Activated naive CD4-positive, alpha-beta T cell (primary cell): ENCODE measurements at places on chromosomes 4 and X.
A peak's percentile ranks its signal among the peaks of the same experiment; 100 is the strongest.

DNA sequence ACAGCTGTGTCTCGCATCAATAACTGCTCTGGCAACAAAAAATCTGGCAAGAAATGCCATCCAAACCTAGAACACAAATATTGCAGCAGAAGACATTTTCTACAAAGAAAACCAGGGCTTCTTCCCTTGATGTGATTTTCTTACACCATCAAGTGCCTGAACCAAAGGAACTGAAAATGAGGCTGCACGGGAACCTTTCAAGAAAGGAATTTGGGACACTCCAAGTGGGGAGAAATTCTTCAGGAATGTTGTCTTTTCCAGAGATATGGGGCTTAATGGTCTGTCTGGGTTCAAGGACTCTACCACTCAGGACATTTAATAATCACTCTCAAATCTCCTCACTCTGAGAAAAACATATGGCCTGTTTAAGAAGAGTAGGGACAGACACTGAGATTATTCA is 57.6 kb downstream of the PRDM5 start:
- DNase-seq = no peak

GRCh38 chr4:31905363-31905762 is 1185.2 kb downstream of the PCDH7 start:
- DNase-seq = no peak

GRCh38 chrX:46477435-46477834 is 67.8 kb downstream of the ZNF674 start:
- DNase-seq = no peak

- DNase-seq = peak; percentile 8
These were observed 66.1 kb downstream of the NR3C2 start for GRCh38 chr4:148376151-148376550.

DNA sequence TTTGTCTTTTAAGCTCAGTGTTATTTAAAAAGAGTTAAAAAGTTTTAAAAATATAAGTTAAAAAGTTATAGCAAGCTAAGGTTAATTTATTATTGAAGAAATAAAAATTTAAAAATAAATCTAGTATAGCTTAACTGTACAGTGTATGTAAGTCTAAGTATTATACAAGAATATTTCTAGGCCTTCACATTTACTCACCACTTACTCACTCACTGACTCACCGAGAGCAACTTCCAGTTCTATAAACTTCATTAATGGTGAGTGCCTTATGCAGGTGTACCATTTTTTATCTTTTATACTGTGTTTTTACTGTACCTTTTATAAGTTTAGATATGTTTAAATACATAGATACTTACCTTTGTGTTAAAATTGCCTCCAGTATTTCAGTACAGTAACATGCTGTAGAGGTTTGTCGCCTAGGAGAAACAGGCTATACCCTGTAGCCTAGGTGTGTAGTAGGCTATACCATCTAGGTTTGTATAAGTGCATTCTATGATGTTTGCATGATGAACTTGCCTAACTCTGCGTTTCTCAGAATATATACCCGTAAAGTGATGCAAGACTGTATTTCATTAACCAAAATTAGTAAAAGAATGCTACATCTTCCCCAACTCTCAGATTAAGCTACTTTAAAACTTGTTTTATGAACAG is 202.9 kb downstream of the CFAP299 start:
- DNase-seq = no peak

DNA sequence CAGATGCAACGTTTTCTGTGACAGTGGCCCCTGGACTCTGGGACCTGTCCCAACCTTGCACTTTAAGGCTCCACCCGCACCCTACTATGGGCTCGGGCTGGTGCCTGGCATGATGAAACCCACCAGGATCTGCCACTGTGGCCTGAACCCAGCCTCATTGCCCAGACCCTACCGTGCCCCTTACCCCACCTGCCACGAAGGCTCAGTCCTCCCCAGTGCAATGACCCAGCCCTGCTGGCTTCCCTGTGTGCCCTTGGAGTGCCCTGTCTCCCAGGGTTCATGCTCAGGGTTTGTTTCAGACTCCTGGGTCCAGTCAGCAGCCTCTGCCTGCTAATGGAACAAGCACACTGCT is 3.1 kb downstream of the UVSSA start:
- DNase-seq = no peak

DNA sequence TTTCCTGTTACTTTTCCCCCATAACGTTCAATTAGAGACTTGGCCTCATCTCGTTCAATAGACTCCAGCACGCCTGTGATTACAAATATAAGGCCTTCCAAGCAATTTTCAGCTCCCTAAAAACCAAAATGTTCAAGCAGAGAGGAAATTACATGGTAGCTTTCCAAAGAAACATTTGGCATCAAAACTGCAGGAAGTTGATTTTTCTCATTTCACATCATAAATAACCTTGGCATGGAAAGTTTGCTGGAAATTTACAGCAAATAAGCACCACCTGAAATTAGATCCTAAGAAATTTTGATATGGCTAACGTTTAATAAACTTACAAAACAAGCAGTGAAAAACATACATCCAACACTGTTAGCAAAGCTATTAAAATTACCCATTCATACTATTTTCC is 53.3 kb downstream of the RFC1 start:
- no peak for DNase-seq

DNA sequence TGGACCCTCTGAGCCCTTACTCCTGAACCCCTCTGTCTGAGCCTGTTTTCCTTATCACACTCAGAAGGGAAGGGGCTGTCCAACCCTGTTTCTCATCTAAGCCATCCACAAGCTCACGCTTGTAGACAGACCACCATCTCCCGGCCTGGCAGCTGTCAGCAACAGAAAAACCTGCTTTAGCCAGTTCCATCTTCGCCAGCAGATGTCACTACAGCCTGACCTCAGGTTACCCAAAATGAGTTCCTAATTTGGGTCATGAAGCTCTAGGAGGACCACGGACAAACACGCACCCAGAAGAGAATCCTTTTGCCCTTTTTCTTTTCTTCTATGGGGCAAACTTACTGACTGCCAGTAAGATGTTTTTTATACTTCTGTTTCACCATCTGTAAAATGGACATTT is 445.4 kb downstream of the BCOR start:
- DNase-seq = no peak

DNA sequence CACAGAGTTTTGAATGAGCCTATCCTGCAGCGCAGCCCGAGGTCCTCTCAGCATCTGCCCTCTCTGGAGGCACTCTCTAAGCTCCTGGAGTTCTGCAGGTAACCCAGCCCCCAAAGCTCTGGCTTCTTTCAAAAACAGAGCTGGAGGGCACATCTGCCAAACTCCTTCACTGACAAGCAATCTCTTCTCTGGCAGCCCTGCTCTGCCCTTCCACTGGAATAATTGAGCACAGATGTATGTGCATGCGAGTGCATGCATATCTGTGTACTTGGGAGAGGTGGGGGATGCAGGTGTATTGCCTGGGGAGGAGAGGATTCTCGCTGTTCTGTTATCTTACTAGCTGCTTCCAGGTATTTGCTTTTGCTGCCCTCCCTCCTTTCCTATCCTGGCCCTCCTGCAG is 22.2 kb upstream of the PLP1 start:
- DNase-seq = no peak

- peak; percentile 3 for DNase-seq
These were observed 22.4 kb upstream of the CLTRN start for GRCh38 chrX:15686818-15687685.
